Activated naive CD4-positive, alpha-beta T cell treated with anti-CD3 and anti-CD28 coated beads, Interleukin-2, amount 10 ng/mL, durations not matched to agents 5 hours and 36 hours (primary cell): ENCODE measurements at places on chromosomes 7 and 10. TPM values are rescaled to one million over a fixed set of nuclear protein-coding genes. Genes with fewer than 3 reads are reported as not detected.

RNF148 gene
- total RNA-seq: not detected

FEZF1 gene
- total RNA-seq: not detected

VSTM2A gene
- total RNA-seq: not detected

VENTX gene
- not detected for total RNA-seq

MINDY4 gene
- total RNA-seq: 1.3 TPM

RBP4 gene
- not detected for total RNA-seq

ZNF37A gene
- total RNA-seq: 19.4 TPM

PRSS37 gene
- total RNA-seq: not detected

TBXAS1 gene
- 5.6 TPM for total RNA-seq

TRIL gene
- total RNA-seq: not detected

CABCOCO1 gene
- not detected for total RNA-seq

KIAA1549 gene
- 0.41 TPM for total RNA-seq

NT5C3A gene
- total RNA-seq: 50.5 TPM

EPO gene
- total RNA-seq: not detected

ELFN1 gene
- total RNA-seq: 0.05 TPM

OPALIN gene
- not detected for total RNA-seq

CALHM3 gene
- 0.20 TPM for total RNA-seq

FOXK1 gene
- 41.9 TPM for total RNA-seq

PGAM2 gene
- not detected for total RNA-seq

HMX3 gene
- not detected for total RNA-seq

LBX1 gene
- total RNA-seq: not detected

ARHGEF35 gene
- total RNA-seq: 7.2 TPM

PAX4 gene
- total RNA-seq: not detected

CALML3 gene
- not detected for total RNA-seq

CRHR2 gene
- total RNA-seq: not detected

CUBN gene
- 2.2 TPM for total RNA-seq

ASZ1 gene
- not detected for total RNA-seq

PCLO gene
- total RNA-seq: not detected
